Anterior cingulate cortex (tissue), 58 donors: ENCODE measurements at places on chromosomes 3 and 15.

DNA sequence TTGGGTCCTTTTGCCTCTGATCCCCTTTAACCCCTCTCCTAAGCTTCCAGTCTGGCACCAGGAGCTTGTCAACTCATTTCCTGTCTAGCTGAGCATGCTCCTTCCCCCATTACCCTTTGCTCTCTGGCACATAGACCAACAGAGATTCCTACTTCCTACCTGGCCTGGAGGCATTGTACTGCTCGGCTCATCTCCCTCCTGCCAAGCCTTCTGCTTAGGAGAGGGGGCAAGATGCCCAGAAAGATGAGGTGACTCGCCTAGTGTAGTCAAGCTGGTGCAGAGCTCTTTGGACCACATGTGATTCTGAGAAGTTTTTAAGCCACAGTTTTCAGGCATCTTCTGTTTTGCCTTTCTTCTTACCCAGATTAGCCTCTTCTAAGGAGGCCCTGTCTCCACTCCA lies 95.4 kb downstream of the ZNF621 start:
- DNase-seq: no peak

- DNase-seq: no peak
Measured at GRCh38 chr3:34202975-34203374, 404.5 kb downstream of the PDCD6IP start.

DNA sequence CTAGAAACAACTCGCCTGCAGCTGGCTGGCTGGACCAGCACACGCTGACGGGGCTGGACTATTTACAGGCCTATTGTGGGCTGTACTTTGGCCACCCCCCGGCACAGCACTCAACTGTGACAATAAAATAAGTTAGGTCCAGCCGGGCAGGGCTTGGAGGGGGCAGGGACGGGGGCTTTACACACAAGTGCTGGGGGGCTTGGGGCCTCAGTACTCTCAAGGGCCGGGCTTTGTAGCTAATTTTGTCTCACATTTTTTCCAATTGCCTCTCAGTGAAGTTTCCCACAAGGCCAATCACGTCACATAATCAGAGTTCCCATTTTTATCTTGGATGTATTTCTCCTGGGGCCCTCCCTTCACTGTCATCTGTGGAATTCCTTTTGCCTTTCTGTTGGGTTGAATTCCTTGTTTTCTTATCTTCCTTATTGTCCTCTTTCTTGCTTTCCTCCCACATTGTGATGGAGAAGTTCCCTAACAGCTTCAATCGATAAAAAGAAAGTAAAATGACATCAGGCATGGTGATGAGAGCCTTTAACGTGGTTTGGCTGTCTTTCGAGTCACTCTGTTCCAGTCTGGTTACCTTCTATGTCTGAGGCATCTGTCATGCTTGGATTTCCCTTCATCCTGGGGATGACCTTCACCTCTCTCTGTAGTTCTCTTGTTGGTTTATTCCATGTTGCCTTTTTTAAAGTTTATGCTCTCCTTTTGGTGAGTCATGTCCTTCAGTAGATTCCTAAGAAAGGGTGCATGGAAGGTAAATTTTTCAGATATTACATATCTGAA lies 44.1 kb upstream of the CMTM7 start:
- DNase-seq: no peak

DNA sequence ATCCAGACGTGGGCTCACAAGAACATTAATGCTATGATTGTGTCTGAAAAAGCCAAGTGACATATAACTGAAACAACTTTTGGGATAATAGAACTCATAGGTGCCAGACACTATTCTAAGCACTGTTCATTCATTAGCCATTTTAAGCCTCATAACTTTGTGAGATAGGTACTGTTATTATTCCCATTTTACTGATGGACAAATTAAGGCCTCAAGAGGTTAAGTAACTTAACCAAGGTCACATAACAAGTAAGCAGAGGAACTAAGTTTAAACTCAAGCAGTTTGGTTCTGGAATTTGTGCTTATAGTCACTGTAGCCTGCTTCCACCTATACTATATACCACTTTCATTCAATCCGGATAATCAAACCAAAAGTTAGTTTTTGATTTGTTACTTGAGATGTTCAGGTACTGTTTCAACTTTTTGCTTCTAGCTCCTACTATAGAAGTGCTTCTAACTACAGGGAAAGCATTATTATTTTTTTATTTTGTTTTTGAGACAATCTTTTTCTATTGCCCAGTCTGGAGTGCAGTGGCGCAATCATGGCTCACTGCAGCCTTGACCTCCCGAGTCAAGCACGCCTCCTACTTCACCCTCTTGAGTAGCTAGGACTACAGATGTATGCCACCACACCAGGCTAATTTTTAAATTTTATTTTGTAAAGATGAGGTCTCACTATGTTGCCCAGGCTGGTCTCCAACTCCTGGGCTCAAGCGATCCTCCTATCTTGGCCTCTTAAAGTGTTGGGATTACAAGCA lies 41.9 kb downstream of the TIPARP start:
- no peak for DNase-seq

- no peak for DNase-seq
Measured at GRCh38 chr3:42804831-42805132, 492 bp upstream of the HIGD1A start.

DNA sequence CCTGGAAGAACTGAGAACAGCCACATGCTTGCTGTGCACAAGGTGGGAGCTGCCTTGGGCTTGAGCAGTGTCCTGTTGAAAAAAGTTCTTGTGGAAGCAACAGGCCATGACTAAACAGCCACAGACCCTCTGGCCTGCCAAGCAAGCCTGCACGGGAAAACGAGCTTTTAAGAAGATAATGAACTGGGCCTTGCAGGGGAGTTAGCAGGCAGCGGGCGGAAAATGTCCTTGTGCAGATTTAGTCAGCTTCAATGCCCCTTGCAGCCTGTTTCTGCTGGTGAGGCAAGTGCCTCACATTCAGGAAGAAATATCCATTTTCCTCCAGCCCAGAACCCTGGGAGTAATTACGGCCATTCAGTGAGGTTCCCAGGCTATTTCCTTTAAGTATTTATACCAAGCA lies 126.2 kb upstream of the KLHL25 start:
- no peak for DNase-seq
